ENCODE measurements at places on chromosomes 3 and 15. TPM values are rescaled to one million over a fixed set of nuclear protein-coding genes. Genes with fewer than 3 reads are reported as not detected.
A peak's percentile ranks its signal among the peaks of the same experiment; 100 is the strongest.

GALNT15 gene
- not detected for total RNA-seq

PLSCR5 gene
- not detected for total RNA-seq

- DNase-seq: no peak
These were observed at the start of gene ZNF660 for GRCh38 chr3:44584646-44585501. Gene ZNF660, plus strand, starts transcription at chr3:44584964. Its CDS starts 9,230 bp downstream, at chr3:44594194.

DNA sequence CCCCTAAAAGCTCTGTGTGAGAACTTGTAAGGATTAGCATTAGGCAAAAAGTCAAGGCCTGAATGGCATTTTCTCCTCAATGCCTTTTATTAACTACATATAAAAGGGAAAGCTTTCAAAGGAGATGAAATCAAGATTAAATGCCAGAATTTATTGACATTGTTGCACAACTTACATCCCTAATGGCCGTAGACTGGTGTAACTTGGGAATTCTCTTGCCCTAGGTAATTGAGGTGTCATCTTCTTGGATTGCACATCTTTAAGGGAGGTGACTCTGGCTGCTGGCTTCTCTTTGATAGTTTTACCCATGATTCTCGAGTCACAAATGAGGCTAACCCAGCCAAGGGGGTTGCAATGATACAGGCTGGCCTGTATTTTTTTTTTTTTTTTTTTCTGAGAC is 249.1 kb downstream of the TBL1XR1 start:
- DNase-seq: peak; percentile 45

ANKRD63 gene
- total RNA-seq: not detected

DNA sequence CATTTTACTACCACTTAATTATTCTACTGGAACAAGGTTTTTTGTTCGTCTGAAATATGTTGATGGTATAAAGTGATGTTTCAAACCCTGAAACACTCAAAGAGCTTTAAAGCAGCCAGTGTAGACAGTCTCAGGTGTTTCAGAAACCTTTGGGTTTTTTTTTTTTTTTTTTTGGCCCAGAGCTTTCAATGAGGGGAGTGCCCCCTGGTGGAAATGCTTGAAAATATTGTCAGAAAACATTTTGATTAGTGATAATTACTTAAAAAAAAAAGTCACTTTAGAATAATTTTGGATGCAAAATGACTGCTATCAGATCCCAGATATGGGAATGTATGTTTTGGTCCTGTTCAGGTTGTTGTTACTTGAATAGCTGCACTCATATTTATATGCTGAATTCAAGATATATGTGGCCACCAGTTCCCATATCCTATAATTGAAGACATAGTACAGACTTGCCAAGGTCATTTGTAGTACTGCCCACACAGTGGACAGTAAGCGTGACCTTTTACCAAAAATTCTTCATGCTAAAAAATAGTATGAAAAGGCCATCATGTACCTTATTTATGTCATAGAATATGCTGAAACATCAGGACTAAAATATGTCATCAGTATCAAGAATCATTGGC is 35.9 kb downstream of the SATB1 start:
- peak; percentile 50 for DNase-seq

SERINC4 gene
- not detected for total RNA-seq

DNA sequence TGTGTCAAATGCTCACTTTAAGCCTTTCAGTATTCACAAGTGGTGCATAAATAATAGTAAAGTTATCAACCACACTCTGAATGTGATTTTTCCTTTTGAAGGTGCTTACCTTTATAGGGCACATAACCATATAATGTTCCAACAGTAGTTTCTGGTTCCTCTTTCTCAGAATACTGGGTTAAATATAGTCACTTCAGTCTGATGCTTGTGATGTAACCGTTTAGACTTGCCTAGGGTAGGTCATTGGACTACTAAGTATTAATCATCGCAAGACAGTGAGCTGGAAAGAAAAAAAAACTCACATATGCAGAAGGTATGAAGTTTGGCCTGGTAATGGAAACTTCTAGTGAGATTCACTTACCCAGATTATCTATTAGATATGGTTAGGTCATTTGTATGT is 1.9 kb downstream of the KBTBD8 start:
- DNase-seq: no peak

- DNase-seq: no peak
These were observed 43.7 kb downstream of the MAGI1 start for GRCh38 chr3:65995030-65995429.

DNA sequence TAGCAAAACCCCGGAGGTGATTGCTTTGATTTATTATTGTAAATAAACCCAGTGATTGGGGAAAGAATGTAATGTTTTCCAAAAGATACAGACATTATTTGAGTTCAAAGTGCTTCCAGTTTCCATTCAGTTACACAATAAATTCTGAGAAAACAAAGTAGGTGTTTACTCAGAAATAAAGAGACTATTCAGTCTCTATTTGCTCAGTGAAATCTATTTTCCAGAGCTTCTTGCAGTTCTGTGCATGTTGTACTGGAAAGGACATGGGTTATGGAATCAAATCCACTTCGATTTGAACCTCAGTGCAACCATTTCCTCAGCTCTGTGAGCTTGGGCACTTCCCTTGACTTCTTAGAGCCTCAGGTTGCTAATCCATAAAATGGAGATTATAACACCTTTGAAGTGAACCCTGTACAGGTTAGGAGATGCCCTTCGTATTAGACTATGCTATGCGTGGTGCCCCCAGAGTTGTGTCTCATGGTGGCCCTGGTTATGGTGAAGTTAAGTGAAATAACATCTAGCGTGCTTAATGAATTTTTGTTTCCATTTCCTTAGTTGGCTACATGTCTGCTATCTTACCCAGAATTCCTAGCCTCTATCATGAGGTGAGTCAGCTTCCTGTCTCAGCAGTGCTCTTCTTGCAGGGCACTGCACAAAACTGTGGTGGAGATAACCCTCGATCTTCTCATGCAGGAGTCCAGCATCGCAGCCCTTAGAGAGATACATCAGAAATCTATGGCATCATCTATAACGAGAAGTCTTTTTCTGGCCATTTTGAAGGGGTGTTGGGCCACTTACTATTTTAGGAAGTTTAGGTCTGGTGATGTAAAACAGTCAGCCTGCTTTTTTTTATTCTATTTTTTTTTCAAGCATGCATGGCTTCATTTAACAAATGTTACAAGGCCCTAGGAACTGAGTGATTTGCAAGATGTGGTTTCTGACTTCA is 97.7 kb downstream of the RPL39L start:
- DNase-seq: no peak

DNA sequence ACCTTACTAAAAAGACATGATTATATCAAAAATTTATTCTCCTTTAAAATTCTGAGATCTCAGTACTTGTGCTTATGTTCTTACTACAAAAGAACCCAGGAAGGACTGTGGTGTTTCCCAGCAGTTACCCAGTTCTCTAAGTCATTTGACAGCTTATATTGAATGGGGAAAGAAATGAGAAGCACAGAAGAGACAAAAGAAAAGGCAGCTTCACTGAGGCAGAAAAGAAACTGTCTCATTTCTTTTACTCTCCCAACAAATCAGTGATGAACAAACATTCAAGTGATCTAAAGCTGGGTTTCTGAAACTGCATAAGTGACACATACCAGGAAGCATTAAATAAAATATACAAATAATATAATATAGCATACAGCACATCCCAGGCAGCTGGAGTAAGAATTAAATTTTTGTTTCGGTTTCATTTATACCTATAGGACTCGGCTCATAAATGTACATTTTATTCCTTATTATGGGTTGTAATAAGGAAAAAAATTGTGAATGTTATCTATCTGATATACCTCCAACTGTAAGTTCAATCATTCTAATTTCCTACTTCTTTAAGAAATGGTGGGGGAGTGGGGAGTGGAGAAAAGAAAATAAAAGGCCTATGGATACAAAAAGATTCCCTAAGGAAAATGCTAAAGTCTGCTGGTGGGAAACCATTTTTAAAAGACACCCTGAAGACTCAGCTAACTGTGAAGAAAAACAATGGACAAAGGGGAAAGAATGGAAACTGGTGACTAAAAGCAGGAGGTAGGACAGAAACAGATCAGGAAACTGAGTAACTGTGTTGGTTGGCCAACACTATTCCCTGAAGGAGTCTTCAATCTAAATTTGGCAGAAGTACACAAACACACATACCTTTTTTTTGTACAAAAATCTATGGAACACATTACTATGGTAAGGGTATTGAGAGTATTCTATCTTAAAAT is 156.8 kb downstream of the TBC1D5 start:
- no peak for DNase-seq

GRCh38 chr3:175869404-175869803 is 1010.3 kb downstream of the NAALADL2 start:
- no peak for DNase-seq
